ENCODE measurements at places on chromosomes 1 and 21.

- no peak for DNase-seq
- no peaks in the 10 kb centered on the region for H3K27me3 ChIP-seq
- no peaks in the 10 kb centered on the region for H3K36me3 ChIP-seq
- no peak overlapping the region for H3K27ac ChIP-seq
- no peak overlapping the region for H3K4me3 ChIP-seq
These were observed 27.7 kb upstream of the PTGFRN start for GRCh38 chr1:116881879-116882520.

DNA sequence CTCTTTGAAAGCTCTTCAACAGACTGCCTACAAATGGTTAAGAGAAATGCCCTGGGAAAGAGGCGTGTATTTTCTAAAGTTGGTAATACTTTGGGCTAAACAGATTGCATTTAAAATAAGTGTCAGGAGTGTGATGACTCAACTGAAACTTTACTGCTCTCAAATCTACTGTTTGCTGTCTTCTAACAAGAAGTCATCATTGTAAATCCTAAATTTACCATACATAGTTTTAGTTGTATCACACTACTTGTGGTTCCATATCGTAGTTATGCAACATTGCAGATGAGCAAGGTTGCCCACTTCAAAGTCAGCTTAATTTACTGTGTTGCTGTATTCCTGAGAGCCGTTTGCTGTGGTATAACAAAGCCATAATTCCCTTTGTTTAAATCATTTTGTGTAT lies 59.6 kb downstream of the RGS21 start:
- H3K27me3 ChIP-seq: no peaks in the 10 kb centered on the region
- H3K4me1 ChIP-seq: no peaks in the 10 kb centered on the region
- no peaks in the 10 kb centered on the region for H3K36me3 ChIP-seq
- no peak for DNase-seq

DNA sequence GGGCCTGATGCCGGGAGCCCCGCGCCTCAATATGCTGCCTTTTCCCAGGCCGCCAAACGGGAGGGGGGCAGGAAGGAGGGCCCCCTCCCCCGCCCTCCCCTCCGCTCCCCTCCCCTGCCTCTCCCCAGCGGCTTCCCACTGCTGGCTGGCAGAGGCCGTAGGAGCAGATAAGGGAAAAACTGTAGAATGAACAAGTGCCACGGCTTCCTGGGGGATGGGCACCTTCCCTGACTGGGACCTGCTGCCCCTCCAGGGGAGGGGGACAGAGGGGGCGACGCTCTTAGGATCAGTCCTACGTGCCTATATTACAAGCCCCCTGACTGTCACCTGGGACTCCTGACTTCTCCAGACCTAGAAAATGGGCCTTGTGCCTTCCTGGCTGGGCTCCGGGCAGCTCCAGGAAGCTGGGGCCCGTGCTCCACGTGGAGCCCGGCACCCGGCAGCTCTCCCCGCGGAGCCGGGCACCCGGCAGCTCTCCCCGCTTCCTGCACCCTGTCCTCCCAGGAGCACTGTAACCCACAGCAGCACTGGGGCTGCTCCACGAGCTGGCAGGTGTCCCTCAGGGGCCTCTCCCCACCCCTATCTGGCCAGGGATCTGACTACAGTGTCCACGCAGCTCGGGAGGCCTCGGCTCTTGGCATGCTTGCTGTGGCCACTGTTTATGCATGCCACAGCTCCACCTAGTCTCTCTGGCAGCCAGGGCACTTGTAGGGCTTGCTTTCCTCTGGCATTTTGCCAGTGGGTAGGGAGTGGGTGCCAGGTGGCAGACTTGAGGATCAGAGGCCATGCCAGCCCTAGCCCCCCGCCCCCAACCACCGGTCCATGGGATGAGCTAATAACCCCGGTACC lies 674 bp upstream of the HES5 start:
- H3K36me3 ChIP-seq: no peaks in the 10 kb centered on the region
- H3K27me3 ChIP-seq: peaks cover 39% of the 10 kb centered on the region
- H3K4me3 ChIP-seq: no peak overlapping the region
- no peak overlapping the region for H3K27ac ChIP-seq

DNA sequence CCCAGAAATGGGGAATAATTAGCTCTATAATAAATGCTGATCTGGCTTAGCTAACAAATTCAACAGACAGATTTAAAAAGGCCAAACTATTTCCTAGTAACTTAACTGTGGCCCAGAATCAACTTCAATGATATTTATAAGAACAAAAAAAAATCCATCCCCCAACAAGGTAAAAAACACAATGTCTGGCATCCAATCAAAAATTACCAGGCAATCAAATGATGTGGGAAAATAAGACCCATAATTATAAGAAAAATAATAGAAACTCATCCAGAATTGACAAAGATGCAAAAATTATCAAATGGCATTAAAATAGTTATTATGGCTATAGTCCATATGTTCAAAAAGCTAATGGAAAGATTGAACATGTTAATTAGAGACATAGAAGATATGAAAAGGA lies 42.4 kb upstream of the CDC14A start:
- H3K4me3 ChIP-seq: no peak overlapping the region
- no peak for DNase-seq
- no peaks in the 10 kb centered on the region for H3K36me3 ChIP-seq

DNA sequence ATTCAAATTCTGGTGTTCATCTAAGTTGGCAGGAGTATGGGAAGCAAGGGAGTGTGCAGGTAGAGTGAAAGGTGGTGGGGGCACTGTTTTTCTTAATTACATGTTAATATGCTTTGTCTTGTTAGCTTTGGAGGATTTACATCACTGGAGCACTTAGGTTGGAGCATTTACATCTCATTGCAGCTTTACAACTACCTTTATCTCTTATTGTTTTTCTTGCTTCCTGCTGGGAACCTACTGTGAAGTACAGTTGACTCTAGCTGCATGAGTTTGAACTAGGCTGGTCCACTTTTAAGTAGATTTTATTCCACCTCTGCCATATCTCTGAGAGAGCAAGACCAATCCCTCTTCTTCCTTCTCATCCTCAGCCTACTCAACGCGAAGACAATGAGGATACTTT lies 554.8 kb upstream of the B3GALT2 start:
- H3K27ac ChIP-seq: no peak overlapping the region
- no peak for DNase-seq
- no peak overlapping the region for H3K4me3 ChIP-seq

GRCh38 chr1:221067721-221068120 lies 188.5 kb downstream of the HLX start:
- H3K27ac ChIP-seq: no peak overlapping the region
- no peaks in the 10 kb centered on the region for H3K27me3 ChIP-seq
- no peak overlapping the region for H3K4me3 ChIP-seq
- H3K4me1 ChIP-seq: peaks cover 5% of the 10 kb centered on the region

DNA sequence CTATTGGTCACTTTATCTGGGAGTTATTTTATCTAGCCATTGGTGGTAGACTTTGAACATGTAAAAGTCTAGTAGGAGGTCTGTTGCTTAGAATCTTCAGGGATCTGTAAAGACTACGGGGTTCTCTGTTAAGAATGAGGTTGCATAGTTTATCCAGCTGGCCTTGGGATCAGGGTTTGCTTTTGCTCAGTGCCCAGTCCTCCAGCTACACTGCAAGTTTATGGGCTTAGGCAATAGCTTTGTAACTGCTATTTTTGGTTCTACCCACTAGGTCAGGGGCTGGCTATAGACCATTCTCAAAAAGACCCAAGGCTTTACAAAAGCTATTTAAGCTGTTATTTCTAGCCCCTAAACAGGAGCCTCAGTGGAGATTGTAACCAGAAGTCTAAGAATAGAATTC lies 9.8 kb downstream of the SH3GLB1 start:
- no peaks in the 10 kb centered on the region for H3K27me3 ChIP-seq
- H3K27ac ChIP-seq: no peak overlapping the region
- H3K4me3 ChIP-seq: no peak overlapping the region
- peaks cover 6% of the 10 kb centered on the region for H3K4me1 ChIP-seq
- no peak for DNase-seq

DNA sequence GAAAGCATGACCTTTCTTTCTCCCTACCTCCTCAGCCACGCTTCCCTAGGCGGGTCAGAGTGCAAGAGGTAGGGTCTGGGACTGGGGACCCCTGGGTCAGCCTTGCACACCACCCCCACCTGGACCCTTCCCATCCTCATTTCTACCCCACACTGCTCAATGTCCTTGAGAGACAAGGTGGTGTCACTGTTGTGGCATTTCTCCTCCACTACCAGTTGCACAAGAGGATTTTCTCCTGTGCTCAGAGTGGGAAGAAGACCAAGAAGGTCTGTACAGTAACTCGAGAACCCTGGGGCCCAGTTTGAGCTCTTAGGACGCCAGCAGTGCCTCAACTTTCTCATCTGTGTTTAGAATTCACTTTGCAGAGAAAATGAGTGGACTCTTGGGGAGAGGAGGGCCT lies 49.4 kb upstream of the CD34 start:
- no peak for DNase-seq
- no peak overlapping the region for H3K4me3 ChIP-seq
- H3K4me1 ChIP-seq: peaks cover 21% of the 10 kb centered on the region
- no peak overlapping the region for H3K27ac ChIP-seq
- peaks cover 21% of the 10 kb centered on the region for H3K27me3 ChIP-seq
- H3K36me3 ChIP-seq: no peaks in the 10 kb centered on the region

DNA sequence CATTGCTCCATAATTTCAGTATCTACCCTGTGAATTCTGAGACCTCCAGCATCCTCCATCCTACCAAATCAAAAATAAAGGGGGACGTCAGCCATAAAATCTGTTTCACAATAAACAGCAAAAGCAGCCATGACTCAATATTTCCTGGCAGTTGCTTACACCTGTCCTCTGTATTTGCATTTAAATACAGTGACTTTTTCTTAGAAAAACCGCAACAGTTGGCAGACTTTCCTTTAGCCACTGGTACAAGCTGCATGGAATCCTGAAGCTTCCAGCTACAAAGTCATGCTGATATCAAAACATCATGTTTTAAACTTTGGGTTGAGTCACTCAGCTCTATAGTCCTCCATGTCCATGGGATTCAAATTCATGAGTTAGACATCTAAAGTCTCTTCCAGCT lies 278.0 kb upstream of the KAZN start:
- H3K4me3 ChIP-seq: no peak overlapping the region
- no peaks in the 10 kb centered on the region for H3K27me3 ChIP-seq
- H3K4me1 ChIP-seq: no peaks in the 10 kb centered on the region
- no peak overlapping the region for H3K27ac ChIP-seq

DNA sequence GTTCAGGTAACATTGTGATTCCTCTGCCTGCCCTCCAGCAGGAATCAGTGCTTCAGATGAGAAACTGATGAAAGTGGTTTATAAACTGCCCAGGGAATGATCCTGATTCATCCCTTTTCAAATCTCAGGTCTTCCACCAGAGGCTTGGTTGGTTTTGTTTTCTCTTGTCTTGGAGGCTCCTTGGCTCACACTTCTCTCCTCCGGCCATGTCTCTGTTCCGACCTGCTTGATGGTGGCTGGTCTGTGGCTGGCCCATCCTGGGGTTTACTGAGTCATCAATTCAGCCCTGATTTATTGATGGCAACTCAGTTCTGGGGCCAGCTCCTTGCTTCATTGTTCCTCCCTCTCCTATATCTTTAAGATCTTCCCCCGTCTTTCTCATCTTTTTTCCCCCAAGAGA lies 56.6 kb upstream of the SLC2A1 start:
- H3K36me3 ChIP-seq: no peaks in the 10 kb centered on the region
- DNase-seq: no peak
- H3K4me1 ChIP-seq: no peaks in the 10 kb centered on the region
- H3K27ac ChIP-seq: no peak overlapping the region
- no peaks in the 10 kb centered on the region for H3K27me3 ChIP-seq

GRCh38 chr1:178739285-178740045 lies 14.4 kb downstream of the RALGPS2 start:
- no peak overlapping the region for H3K4me3 ChIP-seq
- no peaks in the 10 kb centered on the region for H3K27me3 ChIP-seq
- no peak overlapping the region for H3K27ac ChIP-seq
- no peak for DNase-seq
- H3K4me1 ChIP-seq: no peaks in the 10 kb centered on the region

- no peak for DNase-seq
- no peak overlapping the region for H3K27ac ChIP-seq
- no peaks in the 10 kb centered on the region for H3K4me1 ChIP-seq
- H3K36me3 ChIP-seq: no peaks in the 10 kb centered on the region
- H3K4me3 ChIP-seq: no peak overlapping the region
These were observed 47.5 kb downstream of the ROR1 start for GRCh38 chr1:63821091-63822005.

DNA sequence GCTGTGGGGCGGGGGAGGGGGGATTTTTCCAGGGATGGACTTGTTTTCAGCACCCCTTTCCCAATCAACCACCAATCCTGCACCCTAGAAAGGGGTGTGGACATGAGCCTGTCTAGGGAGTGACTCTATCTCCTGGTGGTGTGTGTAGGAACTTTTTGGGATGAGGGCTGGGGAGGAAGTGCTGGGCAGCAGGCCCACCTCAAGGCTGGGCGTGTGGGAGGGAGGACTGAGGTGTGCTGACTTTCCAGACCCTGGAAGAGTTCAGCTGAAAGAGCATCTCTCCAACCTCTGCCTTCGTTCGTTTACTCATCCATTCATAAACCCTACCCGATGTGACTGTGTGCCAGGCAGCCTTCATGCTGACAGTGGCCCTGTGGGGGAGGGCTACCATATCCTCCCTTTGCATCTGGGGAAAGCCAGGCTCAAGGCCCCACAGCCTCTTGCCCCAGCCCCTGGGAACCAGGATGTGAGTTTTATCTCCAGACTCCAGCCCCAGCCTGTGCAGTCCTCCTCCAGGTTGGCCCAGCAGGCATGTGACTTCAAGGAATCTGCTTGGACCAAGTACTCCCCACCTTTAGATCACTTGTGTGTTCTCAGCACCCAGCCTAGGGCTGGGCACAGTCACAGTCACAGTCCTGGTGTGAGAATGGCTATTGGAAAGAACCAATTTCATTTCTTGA lies 6.7 kb downstream of the KNCN start:
- H3K4me3 ChIP-seq: no peak overlapping the region
- DNase-seq: no peak
- H3K4me1 ChIP-seq: peaks cover 7% of the 10 kb centered on the region
- H3K36me3 ChIP-seq: no peaks in the 10 kb centered on the region

DNA sequence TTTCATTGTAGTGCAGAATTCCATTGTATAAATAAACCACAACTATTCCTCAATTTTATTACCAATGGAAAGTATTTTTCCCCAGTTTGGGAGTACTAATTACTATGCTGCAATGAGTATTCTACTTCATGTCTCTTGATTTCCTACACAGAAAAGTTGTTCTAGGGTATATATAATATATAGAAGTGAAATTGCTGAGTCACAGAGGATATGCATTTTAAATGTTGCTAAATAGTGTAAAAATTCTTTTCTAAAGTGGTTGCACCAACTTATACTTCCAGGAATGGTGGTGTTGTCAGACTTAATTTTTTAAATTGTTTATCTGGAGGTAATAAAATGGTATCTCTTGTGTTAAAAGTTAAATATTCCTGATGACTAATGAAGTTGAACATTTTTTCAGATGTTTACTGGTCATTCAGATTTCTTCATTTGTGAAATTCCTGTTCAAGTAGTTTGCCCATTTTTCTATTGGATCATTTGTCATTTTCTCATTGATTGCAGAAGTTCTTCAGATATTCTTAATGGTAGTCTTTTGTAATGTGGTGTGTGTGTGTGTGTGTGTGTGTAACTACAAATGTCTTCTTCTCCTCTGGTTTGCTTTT lies 19.1 kb upstream of the MYOG start:
- no peak overlapping the region for H3K4me3 ChIP-seq
- no peaks in the 10 kb centered on the region for H3K4me1 ChIP-seq
- no peak for DNase-seq
- H3K36me3 ChIP-seq: no peaks in the 10 kb centered on the region
- no peak overlapping the region for H3K27ac ChIP-seq

GRCh38 chr21:45285266-45285931 lies 2.3 kb downstream of the POFUT2 start:
- H3K4me3 ChIP-seq: no peak overlapping the region
- peaks cover 39% of the 10 kb centered on the region for H3K36me3 ChIP-seq
- H3K4me1 ChIP-seq: peaks cover 11% of the 10 kb centered on the region
- no peak for DNase-seq
- no peaks in the 10 kb centered on the region for H3K27me3 ChIP-seq
- no peak overlapping the region for H3K27ac ChIP-seq
